NCI-H446 treated with DMSO at 0.1 percent for 48 hours (cell line): ENCODE measurements at places on chromosomes 13 and 19.
A peak's percentile ranks its signal among the peaks of the same experiment; 100 is the strongest.

- DNase-seq, result no peak
These were observed 147.8 kb upstream of the STARD13 start for GRCh38 chr13:33433316-33433715.

GRCh38 chr19:23283925-23284324 lies 33.7 kb upstream of the ZNF724 start:
- no peak for DNase-seq

- no peak for DNase-seq
These were observed 34.0 kb upstream of the SPACA7 start for GRCh38 chr13:112341976-112342735.

DNA sequence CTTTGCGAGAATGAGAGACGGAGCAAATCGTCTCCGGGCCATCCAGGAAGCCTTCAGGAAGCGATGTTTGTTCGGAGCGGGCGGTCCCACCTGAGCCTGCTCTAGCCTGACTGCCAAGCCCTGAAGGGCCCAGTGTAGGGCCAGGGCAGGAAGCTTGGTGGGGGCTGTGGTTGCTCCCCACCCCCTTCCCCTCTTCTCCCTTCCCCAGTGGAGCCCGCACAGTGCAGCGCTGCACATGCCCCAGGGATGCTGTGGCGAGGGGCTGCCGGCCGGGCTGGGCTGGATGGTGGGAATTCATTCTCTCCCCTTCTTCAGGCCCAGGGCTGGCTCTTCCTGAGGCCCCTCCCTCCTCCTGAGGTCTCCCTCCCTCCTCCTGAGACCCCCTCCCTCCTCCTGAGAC lies 7.1 kb upstream of the GRTP1 start:
- DNase-seq, result no peak

GRCh38 chr13:43838909-43839308 lies 40.6 kb downstream of the CCDC122 start:
- DNase-seq, result no peak

GRCh38 chr13:37382146-37382545 lies 216.4 kb downstream of the POSTN start:
- no peak for DNase-seq

- peak; percentile 2 for DNase-seq
These were observed 1.4 kb upstream of the RAVER1 start for GRCh38 chr19:10334588-10335351.

DNA sequence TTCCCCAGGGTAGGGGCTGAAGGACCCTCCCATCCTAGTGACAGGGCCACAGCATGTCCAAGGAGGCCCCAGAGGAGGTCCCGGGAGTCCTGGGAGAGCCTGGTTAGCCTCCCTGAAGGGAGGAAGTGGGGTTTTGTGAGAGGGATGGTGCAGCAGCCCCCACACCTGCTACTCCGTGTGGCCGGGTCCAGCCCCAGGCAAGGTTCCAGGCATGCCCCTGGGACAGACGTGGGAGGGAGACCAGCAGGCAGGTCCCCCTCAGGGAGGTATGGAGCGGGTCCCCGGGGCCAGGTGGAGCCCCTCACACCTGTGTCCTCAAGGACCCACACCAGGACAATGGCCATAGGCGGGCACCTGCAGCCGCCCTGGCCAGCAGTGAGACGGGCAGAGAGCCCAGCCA lies 1.9 kb upstream of the F7 start:
- DNase-seq, result no peak

DNA sequence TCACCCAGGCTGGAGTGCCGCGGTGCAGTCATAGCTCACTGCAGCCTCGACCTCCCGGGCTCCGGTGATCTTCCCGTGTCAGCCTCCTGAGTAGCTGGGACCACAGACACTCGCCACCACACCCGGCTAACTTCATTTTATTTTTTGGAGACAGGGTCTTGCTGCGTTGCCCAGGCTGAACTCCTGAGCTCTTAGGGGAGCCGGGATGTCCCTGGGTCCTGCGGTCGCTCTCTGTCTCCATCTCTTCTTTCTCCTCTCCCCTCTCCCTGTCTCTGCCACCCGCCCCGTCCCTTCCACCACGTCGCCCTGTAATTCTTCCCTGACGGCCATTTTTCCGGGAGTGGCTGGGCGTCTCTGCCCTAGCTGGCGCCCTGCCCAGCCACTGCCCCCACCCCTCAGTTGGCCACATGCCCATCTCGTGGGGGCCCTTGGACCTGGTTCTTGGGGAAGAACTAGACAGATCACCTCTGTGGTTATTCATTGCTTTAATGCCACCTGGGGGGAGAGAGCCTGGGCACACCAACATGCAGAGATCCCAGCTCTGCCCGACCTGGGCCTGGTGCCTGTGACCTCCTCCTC lies 18.9 kb downstream of the ARID3A start:
- DNase-seq, result no peak

DNA sequence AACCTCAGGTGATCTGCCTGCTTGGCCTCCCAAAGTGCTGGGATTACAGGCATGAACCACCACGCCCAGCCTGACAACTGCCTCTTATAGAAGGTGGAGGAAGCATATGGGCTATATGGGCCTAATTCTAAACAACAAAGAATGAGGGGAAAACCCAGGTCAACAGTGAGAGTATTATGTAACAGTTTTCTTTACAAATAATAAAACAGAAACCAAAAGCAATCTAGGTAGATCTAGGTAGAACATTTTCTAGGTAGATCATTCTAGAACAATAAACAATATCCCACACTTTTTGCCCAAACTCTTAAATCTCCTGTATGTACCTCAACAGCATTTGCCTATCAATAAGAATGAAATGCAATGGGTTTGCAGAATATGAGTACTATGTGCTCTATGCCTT lies 267.4 kb downstream of the ABCC4 start:
- DNase-seq, result no peak

GRCh38 chr13:114164681-114165429 lies 14.2 kb upstream of the CFAP97D2 start:
- no peak for DNase-seq

DNA sequence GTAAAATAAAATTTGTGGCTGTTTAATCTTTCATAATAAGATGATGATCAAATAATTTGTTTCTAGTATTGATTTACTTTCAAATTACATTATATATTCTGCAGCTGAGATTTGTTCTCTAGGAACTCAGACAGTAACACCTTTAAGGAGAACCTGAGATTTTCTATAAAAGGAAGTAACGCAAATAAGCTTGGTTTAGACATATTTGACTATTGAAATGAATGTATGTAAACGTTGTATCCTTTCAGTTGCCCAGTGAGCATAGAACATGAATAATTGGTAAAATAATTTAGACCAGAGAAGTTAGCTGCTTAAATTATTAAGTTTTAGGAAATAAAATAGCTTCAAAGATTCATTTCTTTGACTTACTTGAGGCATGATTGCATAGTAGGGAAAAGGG lies 3.1 kb downstream of the CDK8 start:
- no peak for DNase-seq

- DNase-seq, result no peak
These were observed 334.8 kb downstream of the SLC7A1 start for GRCh38 chr13:29260684-29261083.

DNA sequence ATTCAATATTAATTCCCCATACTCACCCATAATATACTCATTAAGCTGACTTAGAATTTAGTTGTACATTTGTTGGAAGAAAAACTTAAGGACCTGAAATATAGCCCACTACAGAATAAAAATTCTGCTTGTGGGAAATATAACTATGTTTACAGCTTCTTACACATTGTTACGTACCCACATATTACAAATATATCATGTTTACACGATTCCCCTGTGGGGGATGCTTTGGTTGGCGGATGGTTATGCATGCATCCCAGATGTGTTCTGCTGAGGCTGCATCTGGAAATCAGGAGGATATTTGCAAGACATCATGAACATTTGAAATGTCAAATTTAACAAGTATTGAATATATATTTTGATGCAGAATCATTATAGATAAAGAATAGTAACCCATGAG lies 79.5 kb upstream of the KL start:
- DNase-seq, result no peak

GRCh38 chr13:52118595-52118994 lies 10.3 kb downstream of the NEK5 start:
- no peak for DNase-seq

GRCh38 chr19:43578787-43579186 lies 3.2 kb downstream of the PINLYP start:
- no peak for DNase-seq

DNA sequence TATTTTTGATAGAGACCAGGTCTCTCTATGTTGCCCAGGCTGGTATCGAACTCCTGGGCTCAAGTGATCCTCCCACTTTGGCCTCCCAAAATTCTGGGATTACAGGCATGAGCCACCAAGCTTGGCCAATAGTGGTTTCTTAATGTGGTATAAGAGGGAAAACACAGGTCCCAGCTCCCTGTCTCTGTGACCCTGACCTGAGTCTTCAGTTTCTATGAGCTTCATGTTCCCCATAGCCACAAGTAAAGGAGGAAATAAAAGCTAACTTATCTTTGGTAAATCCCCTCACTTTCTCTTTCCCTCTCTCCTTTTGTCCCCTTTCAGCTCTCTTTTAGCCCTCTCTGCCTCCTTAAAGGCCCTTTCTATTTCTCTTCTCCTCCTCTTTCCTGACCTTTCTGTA lies 50.3 kb downstream of the ABCC4 start:
- no peak for DNase-seq

DNA sequence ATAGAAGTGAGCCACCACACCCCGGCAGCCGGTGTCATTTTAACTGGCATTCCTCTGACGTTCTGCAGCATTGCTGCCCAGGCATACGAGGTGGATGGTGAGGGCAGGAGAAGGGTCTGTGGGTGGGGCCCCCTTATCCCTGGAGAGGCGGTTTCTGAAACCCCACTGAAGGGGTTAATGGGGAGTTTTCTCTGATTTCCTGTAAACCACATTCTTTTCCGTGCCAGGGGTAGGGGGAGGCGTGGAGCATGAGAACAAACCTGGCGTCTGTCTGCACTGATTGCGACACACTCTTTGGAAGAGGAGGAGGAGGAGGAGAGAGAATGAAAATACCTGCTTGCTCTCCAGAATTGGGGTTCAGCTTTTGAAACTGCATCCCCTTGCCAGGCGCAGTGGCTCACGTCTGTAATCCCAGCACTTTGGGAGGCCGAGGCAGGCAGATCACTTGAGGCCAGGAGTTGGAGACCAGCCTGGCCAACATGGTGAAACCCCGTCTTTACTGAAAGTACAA lies 2.7 kb upstream of the C3 start:
- DNase-seq, result no peak

- no peak for DNase-seq
These were observed 402 bp downstream of the ZSWIM9 start for GRCh38 chr19:48170817-48171347.

GRCh38 chr19:16095071-16095571 lies 16.6 kb upstream of the RAB8A start:
- DNase-seq, result no peak

GRCh38 chr13:98570929-98571372 lies 6.0 kb downstream of the STK24 start:
- DNase-seq, result no peak

DNA sequence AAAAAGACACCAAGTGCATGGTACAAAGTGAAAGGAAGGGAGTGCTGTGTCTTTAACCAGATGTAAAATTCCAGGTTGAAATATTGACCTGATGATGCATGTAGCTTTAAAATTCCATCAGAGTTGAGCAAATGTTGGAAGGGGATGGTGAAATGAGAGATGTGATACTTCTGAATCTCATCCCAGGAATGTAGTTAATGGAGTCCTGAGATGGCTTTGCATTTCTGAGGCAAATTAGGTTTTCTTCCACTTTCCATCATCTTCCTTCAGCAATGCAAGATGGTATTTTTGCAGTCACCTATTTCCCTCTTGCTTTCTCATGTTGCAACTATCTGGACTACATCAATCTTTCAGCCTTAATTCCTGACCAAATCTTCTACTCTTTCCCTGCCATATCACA lies 194.1 kb upstream of the MIR17HG start:
- DNase-seq, result no peak

DNA sequence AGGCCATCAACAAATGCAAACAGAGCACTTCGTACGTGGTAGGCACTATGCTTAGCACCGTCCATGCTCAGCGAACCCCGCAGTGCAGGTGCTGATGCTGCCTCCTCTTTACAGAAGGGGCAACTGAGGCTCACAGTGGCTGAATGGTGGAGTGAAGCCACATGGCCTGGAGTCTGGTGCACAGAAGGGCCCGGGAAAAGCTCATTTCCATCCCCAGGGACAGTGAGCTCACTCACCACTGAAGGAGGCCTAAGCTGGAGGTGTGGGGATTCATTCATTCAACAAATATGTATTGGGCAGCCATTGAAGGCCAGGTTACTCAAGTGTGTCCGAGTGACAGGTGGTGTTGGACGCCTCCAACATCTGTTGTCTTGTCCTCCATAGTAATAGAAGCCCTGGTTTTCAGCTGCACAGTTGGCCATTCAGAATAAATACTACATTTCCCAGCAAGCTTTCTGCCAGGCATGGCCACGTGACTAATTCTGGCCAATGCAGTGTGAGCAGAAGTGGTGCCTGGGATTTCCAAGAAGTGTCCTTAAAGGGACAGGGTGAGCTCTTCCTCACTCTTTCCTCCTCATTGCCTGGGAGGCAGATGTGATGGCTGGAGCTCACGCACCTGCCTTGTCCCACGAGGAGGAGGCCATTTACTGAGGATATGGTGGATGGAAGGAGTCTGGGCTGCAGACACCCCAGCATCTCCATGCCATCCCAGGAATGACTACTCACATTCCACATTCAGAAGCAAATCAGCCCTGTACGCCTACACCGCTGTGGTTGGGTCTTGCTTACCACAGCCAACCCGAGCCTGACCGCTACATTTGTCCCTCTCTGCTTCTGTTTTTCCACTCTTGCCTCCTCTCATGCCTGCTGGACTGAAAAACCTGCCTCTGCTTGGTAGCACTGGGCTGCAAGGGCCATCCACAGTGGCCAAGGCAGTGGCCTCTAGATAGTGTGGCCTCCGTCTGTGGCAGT lies 2.3 kb upstream of the ZNRF4 start:
- DNase-seq, result peak; percentile 99

DNA sequence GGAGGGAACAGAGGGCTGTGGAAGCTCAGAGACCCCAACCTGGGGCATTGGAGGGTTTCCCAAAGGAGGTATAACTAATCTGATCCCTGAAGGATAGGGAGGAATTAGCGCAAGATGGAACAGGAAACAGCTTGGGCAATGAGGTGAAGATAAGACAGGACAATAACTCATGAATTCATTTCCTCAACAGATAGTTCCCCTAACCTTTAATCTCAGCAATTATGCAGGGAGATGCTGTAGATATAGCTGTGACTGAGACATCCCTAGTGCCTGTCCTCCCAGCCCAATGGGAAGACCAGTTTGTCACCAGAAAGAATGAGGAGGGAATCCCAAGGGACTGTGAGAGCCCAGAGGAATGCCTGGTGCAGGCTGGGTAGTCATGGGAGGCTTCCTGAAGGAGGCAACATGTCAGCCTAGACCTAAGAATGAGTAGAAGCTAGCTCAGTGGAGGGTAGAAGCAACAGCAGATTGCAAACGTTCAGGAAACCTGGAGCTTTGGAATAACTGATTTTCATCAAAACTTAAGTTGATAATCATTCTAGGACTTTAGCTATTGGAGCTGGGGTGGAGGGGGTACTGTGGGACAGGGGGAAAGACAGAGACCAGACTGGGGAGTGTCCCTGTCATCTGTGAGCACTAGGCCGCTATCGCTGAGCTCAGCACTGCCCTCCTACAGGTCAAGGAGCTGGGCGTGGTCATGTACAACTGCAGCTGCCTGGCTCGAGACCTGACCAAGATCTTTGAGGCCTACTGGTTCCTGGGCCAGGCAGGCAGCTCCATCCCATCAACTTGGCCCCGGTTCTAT lies 18.8 kb downstream of the HIPK4 start:
- no peak for DNase-seq
